ENCODE measurements at places on chromosomes 7 and 10.

DNA sequence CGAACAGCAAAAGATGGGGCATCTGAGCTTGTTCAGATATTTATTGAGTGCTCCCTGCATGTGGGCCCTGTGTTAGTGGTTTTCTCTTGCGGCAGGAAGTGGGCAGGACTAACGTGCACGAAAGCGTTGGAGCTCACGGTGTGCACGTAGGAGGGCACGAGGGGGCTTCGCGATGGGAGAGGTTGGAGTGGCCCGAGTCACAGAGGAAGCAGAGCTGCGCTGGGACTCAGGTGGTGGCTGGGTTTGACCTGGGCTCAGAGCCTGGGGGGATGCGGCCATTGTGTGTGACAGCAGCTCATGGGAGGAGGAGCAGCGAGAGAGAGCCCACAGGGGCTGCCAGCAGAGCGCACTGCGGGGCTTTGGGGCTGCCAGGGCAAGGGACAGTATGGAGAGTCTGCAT is 7.7 kb downstream of the ZSCAN25 start:
- DNase-seq = peak; percentile 63

DNA sequence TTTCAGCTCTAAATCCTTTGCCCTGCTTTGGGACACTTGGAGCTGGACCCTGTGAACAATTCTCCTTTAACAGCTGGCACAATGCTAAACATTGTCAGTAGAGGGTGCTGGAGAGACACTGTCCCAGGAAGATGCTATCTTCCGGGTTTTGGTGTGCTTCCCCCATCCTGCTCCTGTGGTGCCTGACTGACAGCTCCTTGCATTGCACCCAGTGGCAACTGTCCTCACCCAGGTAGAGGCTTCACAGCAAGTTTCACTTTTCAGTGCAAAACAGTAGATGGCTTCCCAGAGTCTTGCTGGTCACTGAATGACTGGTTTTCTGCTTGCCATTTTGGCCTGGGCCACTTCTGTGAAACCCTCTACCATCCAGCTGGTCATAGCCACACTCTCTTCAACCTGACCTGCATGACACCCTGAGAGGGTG is 77.3 kb downstream of the CDC14C start:
- no peak for DNase-seq

DNA sequence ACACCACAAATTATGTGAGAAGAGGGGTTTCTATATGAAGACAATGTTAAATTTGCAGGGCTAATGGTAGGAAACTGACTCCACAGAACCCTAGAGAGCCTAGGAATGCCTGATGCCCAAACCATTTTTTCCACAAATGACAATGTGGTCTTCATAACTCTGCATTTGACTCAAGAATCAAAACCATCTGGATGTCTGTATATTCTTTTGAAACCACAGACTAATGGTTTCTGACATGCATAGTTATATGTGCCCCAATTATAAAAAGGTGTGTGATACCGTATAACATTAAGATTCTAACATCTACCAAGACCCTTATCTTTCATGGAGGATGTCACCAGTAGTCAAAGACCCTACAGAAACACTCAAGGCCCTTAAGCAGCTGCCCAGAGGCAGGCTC is 20.3 kb downstream of the SEC61G start:
- DNase-seq = no peak

- DNase-seq = no peak
Observed at GRCh38 chr7:95577137-95577536, 19.2 kb downstream of the PDK4 start.

DNA sequence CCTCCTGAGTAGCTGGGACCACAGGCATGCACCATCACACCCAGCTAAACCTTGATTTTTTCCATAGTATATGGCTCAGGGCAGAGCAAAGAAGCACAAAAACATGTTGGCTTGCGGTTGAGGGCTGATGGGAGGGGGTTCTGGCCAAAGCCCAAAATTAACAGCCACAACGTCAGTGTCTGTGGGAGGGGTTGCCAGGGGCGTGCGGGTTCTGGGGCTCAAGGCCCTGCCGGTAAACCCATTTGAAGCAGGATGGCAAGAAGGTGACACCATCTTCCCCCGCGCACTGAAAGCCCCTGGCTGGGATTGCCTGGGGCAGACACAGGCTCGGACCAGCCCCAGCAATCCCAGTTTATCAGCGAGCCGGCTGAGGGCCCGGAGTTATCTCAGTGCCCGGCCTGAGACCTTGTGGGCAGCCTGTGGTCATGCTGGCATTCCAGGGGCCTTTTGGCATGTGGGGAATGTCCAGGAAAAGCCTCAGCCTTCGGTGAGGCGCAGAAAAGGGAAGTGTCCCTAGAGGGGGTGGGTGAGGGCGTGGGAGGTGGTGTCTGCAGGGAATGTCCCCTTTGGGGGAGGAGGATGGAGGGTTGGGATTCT is 167.7 kb upstream of the TNRC18 start:
- DNase-seq = no peak

- DNase-seq = no peak
Observed at GRCh38 chr10:89475591-89475998, 59.8 kb downstream of the SLC16A12 start.

DNA sequence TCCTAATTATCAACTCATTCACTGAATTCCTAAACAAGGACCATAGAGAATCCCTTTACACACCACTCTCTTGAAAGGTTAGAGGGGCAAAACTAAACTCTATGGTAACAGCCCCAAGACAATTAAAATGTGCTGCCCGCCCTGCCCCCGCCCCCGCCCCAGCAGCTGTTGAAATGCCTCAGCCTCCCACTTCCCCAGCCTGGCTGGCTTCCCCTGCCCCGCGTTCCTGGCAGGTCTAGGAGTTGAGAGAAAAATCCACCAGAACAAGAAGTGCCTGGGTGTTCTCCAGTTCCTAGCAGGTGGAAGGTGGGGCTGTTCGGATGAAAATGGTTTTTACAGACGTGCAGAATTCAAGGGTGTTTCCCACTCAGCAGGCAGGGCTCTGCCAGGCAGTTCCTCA is 109.5 kb upstream of the ZEB1 start:
- DNase-seq = no peak

- no peak for DNase-seq
Observed at GRCh38 chr10:92627845-92628480, 35.0 kb downstream of the KIF11 start.

DNA sequence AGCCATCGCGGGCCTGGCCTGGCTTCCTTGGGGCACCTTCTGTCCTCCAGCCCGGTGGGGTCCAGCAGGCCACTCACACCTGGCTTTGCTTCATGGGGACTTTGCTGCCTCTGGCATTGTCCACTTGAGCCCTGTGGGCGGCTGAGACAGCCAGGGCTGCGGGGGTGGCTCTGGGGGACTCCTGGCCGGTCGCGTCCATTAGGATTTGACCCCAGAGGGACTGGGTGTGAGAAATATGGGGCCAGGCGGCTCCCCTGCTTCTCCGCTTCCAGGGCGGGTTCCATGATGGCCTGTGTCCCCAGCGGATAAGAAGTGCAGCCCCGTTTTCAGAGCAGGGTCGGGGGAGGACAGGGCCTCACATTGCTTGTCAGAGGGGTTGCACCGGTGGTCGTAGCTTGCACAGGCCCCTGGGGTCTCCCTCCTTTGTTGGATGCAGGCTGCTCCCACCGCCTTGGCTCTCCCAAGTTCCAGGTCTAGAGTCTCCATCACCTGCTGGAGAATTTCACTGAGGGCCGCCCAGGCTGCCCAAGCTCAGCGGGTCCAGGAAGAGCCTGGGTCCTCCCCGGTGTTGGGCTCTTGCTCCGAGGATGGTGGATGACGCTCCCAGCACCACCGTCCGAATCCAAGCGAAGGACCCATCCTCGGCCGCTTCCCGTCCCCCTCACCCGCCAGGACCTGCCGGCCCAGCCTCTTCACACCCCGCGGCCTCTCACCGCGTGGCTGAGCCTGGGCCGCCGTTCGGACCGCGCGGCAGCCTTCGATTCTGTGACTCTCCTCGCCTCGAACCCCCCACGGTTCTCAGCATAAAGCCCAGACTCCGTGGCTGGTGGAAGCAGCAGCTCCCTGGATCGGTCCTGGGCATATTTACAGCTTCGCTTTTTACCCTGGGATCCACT is 140.1 kb downstream of the DYNC2I1 start:
- no peak for DNase-seq

DNA sequence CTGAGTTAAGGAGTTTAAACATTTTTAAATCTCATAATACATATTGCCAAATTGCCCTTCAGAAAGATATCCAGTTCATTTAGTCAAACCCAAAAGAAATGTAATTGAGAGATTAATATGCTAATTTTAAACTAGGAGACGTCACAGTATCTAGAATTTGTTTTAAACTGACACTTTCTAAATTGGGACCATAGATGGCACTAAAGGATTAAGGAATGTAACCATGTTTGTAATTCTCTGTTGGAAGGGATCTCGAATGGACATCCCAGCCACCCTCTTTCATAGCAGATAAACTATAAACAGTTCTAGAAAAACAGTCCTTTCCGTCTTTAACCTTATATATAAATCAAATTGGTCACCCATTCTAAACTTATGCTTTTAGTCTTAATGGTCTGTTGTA is 30.0 kb upstream of the SAMD9L start:
- DNase-seq = no peak

DNA sequence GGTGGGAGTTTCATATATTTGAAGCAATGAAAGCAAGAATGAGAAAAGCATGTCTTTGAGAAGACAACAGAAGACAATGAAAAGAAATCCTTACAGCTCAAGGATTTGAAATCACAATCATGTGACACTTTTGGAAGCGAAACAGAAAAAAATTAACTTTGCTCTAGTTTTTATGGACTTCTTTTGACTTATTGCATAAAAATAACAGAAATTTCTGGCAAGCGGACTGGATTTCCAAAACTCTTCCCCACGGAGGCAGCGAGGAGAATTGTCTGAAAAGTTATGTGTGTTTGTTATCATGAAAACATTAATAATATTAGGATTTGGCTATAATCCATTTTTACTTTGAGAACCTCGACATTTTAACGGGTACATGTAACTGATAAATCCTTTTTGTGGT is 223.3 kb downstream of the LRMDA start:
- no peak for DNase-seq

DNA sequence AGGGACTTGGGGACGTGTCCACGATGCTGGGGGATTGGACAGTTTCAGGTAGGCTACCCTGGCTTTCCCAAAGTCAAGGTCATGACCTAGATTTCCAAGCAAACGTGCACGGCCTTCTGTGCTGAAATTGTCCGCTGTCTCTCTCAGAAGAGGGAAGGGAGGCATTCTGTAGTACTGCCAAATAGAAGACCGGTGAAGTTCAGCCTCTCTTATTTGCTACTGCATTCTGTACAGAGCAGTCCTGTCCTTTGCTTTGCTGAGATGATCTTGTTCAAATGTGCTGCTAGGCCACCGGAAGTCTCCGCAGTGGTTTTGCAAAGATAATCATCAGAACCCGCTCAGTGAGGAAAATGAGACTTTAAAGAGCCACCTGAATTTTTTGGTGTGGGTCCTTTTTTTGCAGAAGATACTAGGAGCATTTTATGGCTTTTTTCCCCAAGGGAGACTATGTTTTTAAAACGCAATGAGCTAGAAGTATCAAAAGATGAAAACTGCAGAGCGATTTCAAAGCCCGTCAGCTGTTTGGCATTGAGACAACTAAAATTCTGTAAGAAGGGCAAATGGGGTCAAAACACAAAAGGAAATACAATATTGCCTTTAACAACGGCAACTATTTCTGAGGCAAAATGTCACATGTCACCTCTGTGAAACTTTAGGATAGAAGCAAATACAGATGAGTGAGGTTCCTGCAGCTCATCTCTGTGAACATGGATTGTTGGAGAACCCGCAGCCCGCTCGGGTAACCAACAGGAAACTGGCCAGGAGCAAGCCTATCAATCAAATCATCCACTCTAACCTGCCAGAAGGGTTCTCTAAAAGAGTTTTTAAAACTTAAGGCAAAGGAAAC is 1.3 kb upstream of the NMT2 start:
- peak; percentile 2 for DNase-seq

GRCh38 chr7:103989785-103990767 is 618 bp upstream of the RELN start:
- DNase-seq = no peak

DNA sequence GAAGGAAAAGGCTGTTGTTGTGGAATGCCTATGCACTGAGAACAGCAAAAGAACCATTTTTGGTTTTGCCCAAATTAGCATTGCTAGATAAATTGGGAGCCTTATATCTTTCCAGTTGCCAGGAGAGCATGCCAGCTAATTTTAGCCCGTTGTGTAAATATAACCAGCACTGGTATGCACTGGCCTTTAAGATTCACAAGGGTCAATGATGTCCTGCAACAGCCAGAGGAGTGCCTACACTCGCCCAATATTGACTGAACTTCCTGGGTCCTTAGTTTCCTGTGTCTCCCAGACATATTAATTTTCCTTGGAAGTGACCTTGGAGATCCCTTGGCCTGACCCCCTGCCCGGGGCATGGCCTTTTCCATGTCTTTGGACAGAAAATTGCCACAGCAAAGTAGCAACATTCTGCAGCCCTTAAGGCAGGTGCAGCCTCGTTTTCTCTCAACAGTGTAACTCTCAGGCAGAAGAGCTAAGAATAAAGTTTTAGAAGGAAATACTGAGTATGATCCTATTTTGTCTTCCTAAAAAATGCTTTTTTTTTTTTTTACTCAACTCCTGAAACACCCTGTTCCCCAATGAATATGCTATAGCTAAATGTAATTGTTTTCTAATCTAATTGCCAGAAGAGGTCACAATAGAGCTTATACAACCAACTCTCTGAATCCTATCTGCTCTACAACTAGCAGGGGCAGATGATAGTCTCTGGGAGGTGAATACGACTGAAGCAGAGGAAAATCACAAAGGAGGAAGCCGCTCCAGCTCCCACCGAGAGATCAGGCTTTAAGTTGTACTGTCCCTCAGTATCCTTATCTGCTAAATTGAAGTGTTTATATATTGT is 131.9 kb upstream of the PCGF5 start:
- DNase-seq = no peak

DNA sequence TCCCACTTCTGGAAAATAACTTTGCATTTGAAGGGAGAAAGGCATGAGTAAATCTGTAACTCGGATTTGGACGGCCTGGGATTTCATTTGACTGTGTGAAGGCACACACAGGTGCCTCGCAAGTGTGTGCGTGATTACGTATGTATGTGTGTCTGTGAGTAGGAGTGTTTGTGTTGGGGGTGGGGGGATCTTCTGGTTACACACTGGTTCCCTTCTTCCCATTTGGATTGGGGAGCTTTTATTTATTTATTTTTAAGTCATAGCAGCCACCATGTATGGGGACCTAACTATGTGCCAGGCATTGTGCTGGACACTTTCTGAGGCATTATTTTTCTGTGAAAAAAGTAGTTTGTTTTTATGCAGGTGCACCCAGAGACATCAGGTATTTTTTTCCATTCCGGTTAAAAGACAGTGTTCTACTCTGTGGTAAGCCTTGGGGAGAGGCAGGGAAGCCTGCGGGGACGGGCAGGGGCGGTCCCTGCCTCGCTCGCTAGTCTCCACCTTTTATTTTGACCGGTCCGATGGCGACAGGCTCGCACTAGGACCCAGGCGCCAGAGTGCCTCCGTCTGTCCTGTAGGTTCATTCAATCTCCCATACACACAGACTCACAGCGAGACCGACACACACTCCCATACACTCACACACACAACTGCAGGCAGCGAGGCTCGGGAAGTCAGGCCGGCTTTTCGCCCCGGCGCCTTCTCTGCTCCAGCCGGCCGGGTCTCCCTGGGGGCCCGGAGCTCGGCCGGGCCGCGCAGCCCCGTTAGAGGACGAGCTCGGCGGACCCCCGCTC is at the start of gene MXI1:
MXI1 (plus strand) TSS at position 595 of the 794 bp plus-strand sequence. CDS start 204 bp downstream, outside the sequence.
- DNase-seq = no peak

- DNase-seq = no peak
Observed at GRCh38 chr10:82866424-82867020, 991.5 kb downstream of the NRG3 start.

- DNase-seq = no peak
Observed at GRCh38 chr7:83065714-83066113, 97.0 kb downstream of the PCLO start.

- no peak for DNase-seq
Observed at GRCh38 chr10:5584895-5585516, 60.2 kb downstream of the CALML3 start.

GRCh38 chr10:72146559-72147323 is 58.4 kb upstream of the SPOCK2 start:
- no peak for DNase-seq
